ENCODE measurements at places on chromosomes 13 and 19. TPM values are rescaled to one million over a fixed set of nuclear protein-coding genes. Genes with fewer than 3 reads are reported as not detected.

GRCh38 chr13:97252735-97253134 lies 30.6 kb downstream of the MBNL2 start:
- DNase-seq = no peak
- peaks cover 91% of the 10 kb centered on the region for H3K4me1 ChIP-seq
- no peaks in the 10 kb centered on the region for H3K27me3 ChIP-seq
- H3K4me3 ChIP-seq = no peak overlapping the region
- H3K36me3 ChIP-seq = no peaks in the 10 kb centered on the region

- DNase-seq = no peak
- no peaks in the 10 kb centered on the region for H3K36me3 ChIP-seq
- no peaks in the 10 kb centered on the region for H3K27me3 ChIP-seq
- no peaks in the 10 kb centered on the region for H3K4me1 ChIP-seq
Observed at GRCh38 chr13:77136902-77137420, 110.0 kb upstream of the FBXL3 start.

GRCh38 chr13:24149246-24150032 lies 11.1 kb upstream of the SPATA13 start:
- H3K27me3 ChIP-seq = no peaks in the 10 kb centered on the region
- no peak for DNase-seq
- peak overlapping the region; percentile 82 for H3K27ac ChIP-seq
- H3K36me3 ChIP-seq = no peaks in the 10 kb centered on the region

The CLDND2 gene
- 0.95 TPM for total RNA-seq

The FUT3 gene
- 0.36 TPM for total RNA-seq

The CYSLTR2 gene
- not detected for total RNA-seq

The JOSD2 gene
- total RNA-seq = 51.8 TPM
